ENCODE measurements at places on chromosomes 4 and X.

- no peak for DNase-seq
Measured at GRCh38 chrX:133302775-133303445, 84.8 kb upstream of the TFDP3 start.

DNA sequence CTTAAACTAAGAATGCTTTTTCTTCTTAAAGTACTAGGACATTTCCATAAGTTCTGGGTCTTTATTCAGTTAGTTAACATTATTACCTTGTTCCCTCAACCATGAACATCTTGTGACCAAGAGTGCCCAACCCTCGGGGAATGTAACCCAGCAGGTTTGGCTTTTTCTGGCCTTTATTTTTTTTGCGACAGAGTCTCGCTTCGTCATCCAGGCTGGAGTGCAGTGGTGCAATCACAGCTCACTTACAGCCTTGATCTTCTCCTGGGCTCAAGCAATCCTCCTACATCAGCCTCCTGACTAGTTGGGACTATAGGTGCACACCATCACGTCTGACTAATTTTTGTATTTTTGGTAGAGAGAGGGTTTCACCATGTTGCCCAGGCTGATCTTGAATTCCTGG is 65.1 kb downstream of the USP11 start:
- DNase-seq = no peak

DNA sequence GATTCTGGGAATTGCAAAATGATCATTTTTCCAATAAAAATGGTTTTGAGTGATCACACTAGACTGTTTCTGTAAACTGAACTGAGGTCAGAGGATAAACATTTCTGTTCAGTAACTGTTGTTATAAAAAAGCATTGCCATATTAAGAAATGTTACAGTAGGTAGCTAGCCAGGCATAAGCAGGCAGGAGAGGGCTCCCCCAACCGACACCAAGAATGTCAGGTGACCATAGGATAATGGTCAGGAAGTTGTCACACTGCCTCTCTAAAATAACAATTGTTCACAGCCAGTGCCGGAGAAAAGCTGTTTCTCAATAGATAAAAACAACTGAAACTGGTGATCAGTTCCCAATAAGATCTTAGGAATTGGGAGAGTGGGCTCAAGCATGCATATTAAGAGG is 306.2 kb upstream of the SLIT2 start:
- no peak for DNase-seq

DNA sequence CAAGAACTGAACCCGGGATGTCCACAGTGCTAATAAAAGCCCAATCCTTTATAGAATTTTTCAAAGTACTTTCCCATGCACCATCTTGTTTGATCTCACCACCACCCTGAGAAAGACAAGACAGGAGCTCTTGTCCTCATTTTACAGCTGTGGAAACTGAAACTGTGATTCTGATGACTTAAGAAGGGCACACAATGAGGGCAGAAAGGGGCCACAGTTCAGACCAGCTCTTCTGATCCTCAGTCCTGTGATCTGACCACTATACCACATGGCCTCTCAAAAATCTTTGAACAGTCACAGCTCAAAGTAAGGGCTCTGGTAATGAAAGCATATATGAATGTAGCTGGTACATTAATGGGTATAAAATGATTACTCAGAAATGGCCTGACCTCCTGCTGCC is 127.3 kb upstream of the CPEB2 start:
- DNase-seq = no peak

GRCh38 chr4:48343551-48343950 is 2.2 kb downstream of the SLAIN2 start:
- no peak for DNase-seq

DNA sequence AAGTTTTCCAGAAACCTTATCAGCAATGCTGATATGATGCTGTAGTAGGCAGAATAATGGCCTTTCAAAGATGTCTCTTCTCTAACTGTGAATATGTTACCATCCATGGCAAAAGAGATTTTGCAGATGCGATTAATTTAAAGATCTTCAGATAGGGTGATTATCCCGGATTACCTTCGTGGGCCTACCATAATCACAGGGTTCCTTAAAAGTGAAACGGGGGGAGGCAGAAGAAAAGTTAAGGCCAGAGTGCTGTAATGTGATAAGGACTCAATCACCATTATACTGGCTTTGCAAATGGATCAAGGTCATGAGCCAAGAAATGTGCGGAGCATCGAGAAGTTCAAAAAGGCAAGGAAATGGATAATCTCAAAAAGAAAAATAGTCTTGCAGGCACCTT is 459.6 kb downstream of the CCSER1 start:
- no peak for DNase-seq

GRCh38 chr4:165299399-165300060 is 27.9 kb upstream of the MSMO1 start:
- DNase-seq = no peak

DNA sequence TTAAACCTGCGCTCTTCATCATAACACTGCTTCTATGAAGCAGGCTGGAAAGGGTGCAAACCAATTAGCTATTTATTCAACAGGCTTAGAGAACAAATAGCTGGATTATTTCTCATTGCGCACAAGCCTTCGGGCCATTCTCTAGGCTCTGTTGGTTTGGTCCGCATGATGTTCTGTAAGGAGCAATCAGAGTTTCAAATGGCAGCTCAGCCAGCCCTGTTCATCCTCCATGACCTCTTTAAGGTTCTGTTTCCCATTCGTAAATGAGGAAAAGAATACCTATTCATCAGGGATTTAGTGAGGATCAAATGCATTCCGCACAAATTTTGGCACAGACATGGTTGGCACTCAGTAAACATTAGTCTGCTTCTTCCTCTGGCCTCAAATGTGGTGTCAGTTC is 15.5 kb upstream of the GPM6A start:
- no peak for DNase-seq

DNA sequence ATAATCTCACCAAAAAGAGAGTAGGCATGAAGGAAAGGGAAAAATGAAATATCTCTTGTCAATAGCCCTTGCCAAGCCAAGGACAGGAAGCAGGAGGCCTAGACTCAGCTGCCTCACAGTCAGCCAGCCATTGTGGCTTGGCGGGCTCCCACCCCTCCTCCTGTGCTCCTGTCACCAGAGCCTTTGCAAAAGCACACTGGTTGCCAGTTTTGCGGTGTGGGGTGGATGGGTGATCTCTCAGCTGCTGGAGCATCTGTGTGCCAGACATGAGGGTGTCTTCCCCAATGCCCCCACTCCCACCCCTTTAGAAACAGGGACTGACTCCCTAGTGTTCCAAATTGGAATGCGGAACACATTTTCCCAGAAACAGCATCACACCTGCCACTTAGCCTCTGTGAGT is 26.1 kb downstream of the ARHGEF6 start:
- DNase-seq = no peak

GRCh38 chr4:72430050-72430449 is 139.0 kb downstream of the ADAMTS3 start:
- no peak for DNase-seq

DNA sequence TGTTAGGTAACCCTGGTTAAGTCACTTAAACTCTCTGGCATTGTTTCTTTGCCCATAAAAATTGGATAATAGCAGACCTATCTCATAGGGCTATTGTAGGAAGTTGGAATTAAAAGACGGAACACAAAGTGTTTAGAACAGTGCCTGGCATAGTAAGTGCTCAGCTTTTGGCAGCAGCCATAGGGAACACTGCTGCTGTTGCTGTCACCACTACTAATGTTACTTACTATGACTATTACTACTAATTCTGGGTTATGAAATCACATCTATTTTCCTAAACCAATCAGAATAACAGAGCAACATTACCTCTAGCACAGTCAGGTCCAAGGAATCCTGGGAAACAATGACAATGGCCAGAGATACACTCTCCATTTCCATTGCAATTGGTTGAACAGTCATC is 300.0 kb downstream of the SH2D1A start:
- DNase-seq = no peak

- no peak for DNase-seq
Measured at GRCh38 chr4:41408859-41409593, 128.9 kb upstream of the LIMCH1 start.
